Heart left ventricle (tissue), 16 donors: ENCODE measurements at places on chromosomes 16 and 17. TPM values are rescaled to one million over a fixed set of nuclear protein-coding genes. Genes with fewer than 3 reads are reported as not detected.

EVPLL gene
- not detected for total RNA-seq

TBX2 gene
- total RNA-seq, result 18.3 TPM

DNA sequence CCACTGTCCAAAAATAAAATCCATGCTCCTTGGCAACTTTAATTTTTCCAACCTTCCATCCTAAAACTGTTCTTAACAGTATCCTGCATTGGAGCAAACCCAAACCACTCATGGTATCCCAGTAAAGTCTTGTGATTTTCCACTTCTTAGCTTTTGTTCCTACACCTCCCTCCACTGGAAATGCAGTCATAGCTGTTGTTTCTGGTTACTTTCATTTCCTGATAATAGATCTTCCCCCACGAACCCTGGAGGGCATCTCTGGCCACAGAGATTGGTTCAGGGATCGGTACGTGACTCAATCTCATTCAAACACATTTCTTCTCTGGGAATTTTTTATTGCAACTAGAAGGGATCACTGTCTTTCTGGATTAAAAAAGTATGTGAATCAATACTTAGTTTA lies 276.0 kb downstream of the GRIN2A start:
- DNase-seq, result no peak

DNA sequence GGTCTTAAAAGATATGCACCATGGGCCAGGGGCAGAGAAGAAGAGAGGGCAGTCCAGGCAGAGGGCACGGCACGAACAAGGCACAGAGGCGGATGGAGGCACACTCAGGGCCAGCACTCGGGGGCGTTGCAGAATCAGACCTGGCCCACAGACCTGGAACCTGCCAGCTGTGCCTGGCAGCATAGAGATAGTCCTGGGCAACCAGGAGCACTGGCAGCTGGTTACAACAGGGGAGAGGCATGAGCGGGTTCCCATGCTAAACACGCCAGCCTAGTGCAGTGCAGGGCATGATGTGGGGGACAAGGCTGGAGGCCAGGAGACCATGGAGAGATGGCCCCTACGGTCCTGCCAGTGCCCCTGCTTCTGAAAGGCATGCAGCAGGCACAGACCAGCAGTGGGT lies 56.9 kb upstream of the RBFOX3 start:
- DNase-seq, result no peak

GRCh38 chr17:40020146-40020545 lies 4.9 kb downstream of the CSF3 start:
- DNase-seq, result no peak

- DNase-seq, result no peak
Measured at GRCh38 chr16:15594711-15595320, 48.1 kb downstream of the MARF1 start.

SHISA6 gene
- total RNA-seq, result 0.18 TPM

- no peak for DNase-seq
Measured at GRCh38 chr17:35116845-35117244, 2.8 kb downstream of the RAD51D start.

DNA sequence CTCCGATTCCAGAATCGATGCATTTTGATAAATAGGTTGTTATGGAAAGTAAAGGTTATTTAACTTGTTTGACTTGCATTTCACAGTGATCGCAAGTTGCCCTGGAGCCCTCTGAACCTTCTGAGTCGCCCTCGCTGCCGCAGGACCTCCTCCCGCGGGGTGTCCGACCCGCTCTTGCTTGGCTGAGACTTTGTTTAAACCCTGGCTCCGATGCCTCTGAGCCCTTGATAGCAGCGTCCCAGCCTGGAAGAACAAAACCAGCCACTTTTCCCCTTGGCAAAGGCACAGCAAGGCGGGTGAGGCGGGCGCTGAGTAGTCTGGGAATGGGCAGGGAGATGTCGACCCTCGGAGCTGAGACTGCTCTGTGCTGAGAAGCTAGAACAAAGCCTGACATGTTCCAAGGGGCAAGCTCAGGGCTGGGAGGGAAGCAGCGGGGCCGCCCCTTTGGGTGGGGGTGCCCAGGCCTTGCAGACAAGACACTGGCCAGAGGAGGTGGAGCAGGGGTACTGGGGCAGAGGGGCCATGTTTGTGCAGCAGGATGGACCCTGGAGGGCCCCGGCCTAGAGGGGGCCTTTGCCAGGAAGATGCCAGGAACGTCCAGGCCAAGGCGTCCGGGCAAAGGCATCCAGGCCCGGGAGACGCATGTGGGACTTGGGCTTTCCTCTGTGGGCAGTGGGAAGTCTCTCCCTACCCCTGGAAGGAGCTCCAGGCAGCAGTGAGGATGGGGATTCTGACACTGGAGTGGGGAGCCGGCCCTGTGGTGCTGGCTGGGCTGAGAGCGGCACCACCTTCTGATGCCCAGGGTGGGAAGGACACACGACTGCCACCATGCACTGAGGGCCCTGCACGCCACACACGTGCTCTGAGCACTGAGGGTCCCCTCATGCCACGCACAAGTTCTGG lies 30.3 kb upstream of the CDH15 start:
- DNase-seq, result no peak
